Aorta (tissue), 5 donors: ENCODE measurements at places on chromosomes 11 and 22. TPM values are rescaled to one million over a fixed set of nuclear protein-coding genes. Genes with fewer than 3 reads are reported as not detected.

DNA sequence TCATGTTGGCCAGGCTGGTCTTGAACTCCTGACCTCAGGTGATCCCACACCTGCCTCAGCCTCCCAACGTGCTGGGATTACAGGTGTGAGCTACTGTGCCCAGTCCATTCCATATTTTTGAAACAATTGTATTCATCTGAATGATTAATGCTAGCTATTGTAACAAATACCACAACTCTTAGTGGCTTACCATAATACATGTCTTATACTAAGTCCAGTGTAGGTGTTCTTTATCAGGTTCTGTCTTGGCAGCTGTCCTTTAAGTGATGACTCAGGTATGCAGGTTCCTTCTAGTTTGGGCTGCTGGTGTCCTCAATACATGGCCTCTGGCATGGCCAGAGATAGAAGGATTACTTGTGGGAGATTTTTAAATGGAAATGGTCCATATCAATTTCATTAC is 39.0 kb downstream of the UVRAG start:
- DNase-seq: no peak

- no peak for DNase-seq
These were observed 11.8 kb upstream of the WDR74 start for GRCh38 chr11:62850911-62851806.

UBQLN3 gene
- 0.71 TPM for total RNA-seq

GGA1 gene
- total RNA-seq: 62.7 TPM
